ENCODE measurements at places on chromosomes 7 and 10.

GRCh38 chr10:29257784-29258135 lies 31.1 kb upstream of the LYZL1 start:
- no peak for DNase-seq

GRCh38 chr10:44132361-44133289 lies 252.3 kb downstream of the CXCL12 start:
- no peak for DNase-seq

- DNase-seq = no peak
Measured at GRCh38 chr7:107220356-107220755, 51.6 kb downstream of the HBP1 start.

DNA sequence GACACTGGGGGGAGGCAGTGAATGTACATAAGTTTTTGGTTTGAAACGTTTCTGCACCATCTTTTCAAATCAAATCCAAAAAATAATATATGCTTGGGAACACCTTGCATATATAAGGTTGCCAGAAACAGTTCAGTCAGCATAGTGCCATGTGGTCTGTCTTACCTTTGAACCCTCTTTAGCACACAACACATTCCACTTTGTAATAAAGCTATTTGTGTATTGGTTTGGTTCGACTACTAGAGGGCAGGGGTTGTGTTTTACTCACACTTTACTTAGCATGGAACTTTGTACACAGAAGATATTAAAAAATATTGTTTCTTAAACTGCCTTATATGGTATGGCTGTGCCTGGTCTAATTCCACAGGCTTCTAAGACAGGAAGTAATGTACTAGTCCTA lies 43.2 kb downstream of the ALDH18A1 start:
- DNase-seq = no peak

GRCh38 chr10:71801361-71801760 lies 28.0 kb upstream of the VSIR start:
- DNase-seq = no peak

- no peak for DNase-seq
Measured at GRCh38 chr7:120480930-120481329, 208.0 kb downstream of the KCND2 start.

DNA sequence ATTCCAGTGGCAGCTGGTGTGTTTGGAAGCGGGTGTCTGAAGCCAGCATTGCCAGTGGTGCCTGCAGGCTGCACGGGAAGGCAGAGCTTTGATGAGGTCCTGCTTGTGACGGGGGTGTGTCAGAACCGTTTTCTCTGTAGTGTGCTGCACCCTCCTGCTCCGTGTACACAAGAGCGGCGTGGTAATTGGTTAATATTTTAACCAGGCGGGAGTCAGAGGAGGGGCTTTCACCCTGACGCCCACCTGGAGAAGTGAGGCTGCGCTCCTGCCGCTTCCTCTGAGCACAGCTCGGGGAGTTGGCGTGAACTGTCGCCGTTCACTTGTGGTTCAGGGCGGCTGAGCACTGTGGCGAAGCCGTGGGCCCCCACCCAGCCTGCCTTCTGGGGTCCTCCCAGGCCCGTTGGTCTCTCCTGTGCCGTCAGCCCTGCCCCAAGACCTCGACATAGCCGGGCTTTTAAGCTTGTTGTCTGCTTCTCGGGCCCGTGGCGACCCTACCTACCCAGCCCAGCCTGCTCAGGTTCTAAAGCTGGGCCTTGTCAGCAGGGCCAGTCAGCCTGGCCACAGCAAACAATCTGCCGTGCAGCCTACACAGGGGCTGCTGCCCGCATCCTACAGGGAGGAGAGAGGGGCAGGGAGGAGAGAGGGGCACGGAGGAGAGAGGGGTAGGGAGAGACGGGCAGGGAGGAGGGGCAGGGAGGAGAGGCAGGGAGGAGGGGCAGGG lies 11.6 kb downstream of the NKX6-2 start:
- no peak for DNase-seq

GRCh38 chr7:46930366-46930765 lies 651.5 kb downstream of the TNS3 start:
- no peak for DNase-seq

DNA sequence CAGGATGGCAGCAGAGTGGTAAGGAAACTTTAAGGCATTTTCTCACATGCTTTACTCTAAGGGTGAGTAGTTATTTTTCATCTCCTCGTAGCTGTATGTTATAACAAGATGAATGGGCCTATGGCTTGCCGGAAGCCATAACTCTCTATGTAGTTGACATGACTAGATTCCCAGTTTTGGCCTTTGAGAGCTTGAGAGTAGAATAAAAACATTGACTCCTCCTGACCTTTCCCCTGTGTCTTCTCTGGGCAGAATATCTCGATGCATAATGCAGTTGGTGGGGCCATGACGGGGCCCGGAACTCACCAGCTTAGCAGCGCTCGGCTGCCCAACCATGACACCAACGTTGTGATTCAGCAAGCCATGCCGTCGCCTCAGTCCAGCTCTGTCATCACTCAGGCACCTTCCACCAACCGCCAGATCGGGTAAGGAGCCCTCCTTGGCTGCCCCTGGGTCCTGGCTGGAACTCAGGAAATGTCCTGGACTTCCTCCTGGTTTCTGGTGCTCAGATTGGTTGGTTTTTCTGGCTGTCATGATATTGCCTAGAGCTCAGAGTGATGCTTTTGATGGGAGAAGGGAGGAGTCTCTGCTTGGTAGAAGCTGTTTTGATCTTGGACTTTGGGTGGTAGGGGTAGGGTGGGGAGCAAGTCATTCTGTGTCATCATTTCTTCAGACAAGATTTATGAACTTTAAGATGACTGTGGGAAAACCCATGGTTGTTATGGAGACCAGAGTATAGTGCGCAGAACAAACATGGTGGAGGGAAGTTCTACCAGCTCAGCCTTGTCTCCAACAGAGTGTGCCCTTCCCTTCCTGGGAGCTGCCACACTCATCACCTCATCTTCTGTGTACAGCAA lies 158.0 kb downstream of the CREB5 start:
- no peak for DNase-seq

DNA sequence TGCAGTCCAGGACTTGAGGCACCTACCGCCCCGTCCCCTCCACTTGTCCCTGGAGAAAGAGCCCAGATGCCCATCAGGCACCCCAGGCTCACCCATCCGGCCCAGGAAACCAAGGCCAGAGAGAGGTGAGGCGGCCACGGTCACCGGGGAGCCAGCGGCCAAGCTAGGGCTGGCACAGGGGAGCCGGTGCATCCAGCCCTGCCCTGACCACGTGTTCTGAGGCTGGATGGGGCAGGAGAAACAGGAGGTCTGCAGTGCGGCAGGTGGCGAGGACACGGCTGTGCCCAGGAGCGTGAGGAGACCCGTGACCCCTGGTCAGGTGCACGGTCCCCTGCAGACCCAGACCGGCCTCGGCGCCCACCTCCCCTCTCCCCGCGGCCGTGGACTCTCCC lies 27.6 kb downstream of the UNCX start:
- DNase-seq = no peak

All from stimulated activated CD4-positive, alpha-beta T cell treated with anti-CD3 and anti-CD28 coated beads, Interleukin-12 subunit alpha, Interleukin-12 subunit beta, amount 100 ng/mL, for 24 hours (primary cell).